ENCODE measurements at places on chromosomes 1 and 21. TPM values are rescaled to one million over a fixed set of nuclear protein-coding genes. Genes with fewer than 3 reads are reported as not detected.

GRCh38 chr1:112743174-112744008, 28.3 kb upstream of the PPM1J start:
- no peak for ATAC-seq

- no peak for ATAC-seq
Observed at GRCh38 chr1:18891426-18891780, 11.0 kb downstream of the ALDH4A1 start.

DNA sequence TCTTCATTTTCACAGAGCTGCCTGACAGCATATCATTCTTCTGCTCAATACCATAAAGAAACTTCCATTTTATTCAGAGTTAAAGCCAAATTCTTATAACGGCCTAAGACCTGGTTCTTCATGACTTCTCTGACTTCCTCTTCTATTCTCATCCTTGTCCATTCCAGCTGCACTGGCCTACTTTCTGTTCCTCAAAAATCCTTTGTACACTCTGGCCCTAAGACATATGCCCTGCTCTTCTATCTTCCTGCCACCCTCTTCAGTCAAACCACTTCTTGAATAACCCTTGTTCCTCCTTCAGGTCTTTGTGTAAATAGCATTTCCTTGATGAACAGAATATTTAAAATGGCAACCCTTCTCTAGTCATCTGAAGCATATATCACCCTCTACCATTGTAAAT, 1338.7 kb upstream of the ADGRL2 start:
- ATAC-seq, result no peak

GRCh38 chr1:85544689-85545215, 35.8 kb upstream of the CCN1 start:
- ATAC-seq, result no peak

GRCh38 chr1:42142894-42143675, 10.1 kb upstream of the GUCA2B start:
- ATAC-seq, result no peak

DNA sequence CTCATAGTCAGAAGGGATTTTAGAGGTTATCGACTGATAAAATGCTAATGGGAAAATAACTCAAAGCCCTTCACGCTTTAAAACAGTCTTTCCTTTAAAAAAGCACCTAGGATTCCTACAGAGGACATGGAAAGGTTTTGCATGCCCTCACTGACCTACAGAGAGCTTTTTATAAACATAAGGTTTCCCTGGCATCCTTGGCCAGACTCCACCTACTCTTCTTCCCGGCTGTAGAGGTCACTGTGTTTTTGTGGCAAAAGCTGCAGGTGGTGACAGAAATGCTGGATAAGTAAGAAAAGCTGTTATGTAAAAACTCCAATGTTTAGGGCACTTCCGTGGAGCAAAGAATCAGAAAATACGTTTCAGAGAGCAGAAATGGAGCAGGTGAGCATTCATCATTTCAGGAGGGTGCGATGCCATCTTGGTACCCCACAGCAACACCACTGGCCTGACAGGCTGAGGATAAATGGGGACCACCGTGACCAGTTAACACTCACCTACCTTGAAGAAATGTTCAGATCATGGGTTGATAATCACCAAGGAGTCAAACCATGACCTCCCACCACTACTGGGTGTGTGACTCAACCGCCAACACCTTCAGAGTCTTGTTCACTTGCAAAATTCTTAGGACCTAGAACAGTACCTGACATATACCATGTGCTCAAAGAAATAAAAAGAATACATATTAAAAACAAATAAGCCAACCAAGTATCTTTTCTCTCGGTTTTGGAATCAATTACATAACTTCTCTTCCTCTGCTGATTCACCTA, 46.6 kb downstream of the SSBP3 start:
- peak; percentile 78 for ATAC-seq

DNA sequence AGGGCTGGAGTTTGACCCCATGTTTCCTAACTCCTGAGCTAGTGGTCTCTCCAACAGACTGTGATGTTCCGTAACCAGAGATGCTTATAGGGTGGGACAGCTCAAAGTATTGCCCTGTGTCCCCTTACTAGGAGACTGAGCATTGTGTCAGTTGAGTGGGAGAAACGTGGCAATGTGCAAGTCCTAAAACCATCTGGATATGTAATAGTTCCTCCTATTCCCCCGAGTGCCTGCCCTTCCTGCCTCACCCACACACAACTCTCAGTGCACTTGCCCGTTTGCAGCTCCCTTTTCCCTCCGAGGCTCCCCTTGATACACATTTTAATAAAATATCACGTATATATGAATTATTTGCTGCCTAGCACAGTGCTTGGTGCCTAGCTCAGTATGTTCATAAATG, 3.4 kb downstream of the PIGV start:
- no peak for ATAC-seq

DNA sequence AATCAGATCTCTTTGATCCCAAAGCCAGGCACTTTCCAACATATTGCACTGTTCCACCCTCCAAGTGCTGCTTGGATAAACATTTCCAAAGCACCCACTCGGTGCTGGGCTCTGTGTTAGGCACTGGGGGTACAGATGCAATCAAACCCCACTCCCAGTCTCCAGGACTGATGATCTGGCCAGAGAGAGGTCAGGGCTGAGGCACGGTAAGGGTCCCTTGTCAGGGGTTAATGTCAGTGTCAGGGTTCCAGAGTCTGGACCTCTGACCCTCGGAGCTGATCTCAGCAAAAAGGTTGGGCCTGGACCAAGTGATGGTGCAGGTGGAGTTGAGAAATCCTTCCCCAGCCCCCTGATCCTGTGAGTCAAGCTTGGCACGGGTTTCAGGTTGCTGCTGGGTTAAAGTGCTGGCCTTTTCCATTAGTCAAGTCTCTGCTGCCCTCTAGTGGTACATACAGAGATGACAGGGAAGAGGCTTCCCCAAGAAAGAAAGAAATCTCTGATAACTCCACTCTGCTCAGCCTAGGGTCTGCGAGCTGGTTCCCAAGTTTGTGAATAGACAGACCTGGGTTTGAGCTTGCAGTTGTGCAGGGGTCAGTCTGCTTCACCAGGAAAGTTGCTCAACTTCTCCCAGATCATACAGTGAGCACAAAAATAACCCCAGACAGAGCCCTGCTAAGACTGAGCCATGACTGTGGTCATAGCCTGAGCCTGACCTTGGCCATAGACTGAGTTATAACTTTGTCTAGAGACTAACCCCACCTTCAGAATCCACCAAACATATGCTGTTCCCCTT, 74.6 kb downstream of the DMRTA2 start:
- ATAC-seq, result peak; percentile 57

GRCh38 chr1:58206749-58207148, 339.8 kb downstream of the OMA1 start:
- no peak for ATAC-seq

DNA sequence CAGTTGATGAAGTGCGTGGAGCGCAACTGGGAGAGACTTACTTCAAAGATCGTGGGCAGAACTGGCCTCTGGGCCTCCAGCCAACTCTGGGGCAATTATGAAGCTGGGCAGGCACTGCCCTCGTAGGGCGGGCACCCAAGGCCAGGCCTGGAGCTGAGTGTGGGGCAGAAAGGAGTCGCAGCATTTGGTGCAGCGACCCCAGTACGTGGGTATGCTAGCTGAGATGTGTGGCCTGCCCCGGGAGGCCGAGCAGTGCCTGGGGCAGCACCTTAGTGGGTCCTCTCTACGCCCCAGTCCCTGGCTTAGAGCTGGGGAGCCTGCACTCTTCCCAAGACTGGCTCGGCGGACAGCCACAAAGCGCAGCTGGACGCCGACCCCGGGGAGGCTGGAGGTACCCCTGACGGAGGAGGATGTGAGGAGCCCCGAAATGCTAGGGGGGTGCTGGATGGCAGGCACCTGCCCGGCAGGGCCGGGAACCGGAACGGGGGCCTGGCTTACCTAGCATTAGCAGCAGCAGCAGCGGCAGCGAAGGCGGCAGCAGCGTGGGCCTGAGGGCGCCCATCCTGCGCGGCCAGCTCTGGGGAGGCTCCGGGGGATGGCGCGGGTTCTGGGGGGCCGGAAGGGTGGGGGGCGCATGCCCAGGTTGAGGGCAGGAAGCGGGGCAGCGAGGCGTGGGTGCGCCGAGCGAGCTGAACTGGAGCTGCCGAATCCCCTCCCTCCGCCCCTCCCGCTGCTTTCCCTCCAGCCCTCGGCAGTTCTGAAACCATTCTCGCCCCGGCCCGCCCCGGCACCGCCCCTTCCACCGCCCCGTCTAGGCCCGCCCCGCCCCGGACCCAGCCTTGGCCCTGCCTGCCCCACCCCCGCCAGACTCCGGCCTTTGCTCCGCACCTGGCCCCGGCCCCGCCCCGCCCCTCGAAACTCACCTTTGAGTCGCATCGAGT, at the start of gene IGSF8:
TSS of gene IGSF8 (minus strand) at position 709 of the 941 bp plus-strand sequence. CDS start at position 562, 147 bp downstream.
- peak; percentile 68 for ATAC-seq

GRCh38 chr1:50285994-50286393, 137.2 kb downstream of the DMRTA2 start:
- ATAC-seq, result no peak

VCAM1 gene
- total RNA-seq, result not detected

SPATA45 gene
- total RNA-seq, result not detected

PRAMEF18 gene
- total RNA-seq, result not detected
